CD4-positive, CD25-positive, alpha-beta regulatory T cell (primary cell): ENCODE measurements at places on chromosomes 12 and 14. TPM values are rescaled to one million over a fixed set of nuclear protein-coding genes. Genes with fewer than 3 reads are reported as not detected.
A peak's percentile ranks its signal among the peaks of the same experiment; 100 is the strongest.

DNA sequence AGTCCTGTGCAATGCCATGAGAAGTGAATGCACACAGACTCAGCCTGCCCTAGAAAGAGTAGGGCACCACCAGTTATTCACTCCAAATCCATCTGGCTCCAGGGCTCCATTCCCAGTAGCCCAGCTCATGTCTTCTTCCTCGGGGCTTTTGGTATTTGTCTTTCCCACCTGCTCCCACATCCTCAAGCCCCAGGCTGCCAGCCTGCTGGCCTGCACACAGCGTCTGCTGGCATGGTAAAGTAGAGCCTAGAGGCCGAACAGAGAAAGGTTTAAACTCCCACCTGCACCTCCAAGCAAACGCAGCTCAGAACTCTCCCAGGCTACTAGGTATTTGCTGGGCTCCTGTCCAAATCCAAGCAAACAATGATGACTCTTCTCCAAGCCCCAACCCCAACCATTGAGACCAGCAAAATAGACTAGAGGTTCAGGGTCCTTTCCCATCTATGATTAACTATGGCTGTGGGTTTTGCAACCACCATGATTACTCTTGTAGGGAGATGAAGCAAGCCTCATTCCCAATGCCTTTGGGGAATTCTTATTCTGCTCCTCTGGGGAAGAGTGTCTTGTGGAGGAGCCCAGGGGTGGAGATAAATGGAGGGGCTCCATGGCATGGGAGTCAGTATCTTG, 5.2 kb upstream of the VDR start:
- DNase-seq, result no peak

DNA sequence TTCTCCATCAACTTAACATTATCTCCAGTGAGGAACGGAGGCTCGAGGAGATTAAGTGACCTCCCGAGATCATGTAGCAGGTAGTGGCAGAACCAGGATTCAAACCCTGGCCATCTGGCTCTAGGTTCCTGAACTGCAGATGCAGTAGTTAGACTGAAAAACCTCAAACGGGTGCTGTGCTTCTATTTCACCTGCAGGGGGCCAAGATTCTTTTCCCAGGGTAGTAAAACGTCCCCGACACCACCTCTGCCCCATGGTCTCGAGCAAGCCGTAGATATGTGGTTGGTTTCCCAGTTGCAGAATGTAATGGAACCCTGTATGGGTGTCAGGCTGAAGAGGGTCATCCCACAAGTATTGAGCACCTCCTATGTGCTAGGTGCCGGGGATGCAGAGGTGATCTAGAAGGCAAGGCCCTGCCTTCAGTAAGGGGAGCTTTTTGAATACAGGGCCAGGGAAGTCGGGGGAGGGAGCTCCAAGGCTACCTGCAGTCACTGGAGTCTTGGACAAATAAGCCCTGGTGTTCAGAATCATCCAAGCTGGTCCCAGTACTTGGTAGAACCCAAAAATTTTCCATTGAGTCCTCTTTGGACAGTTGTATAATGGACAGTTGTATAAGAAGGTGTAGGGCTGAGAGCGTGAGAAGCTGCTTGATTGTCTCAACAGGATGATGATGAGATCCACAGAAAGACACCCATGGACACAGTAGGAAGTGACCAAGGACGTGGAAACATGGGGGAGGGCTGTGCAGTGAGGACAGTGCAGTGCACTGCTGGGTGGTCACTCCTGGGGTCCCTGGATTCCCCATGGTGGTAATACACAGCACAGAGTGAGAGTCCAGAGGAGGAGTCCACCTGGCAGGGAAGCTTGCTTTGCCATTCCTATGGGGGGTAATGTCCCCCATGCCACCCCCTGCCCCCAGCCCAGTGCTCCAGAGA, 197.2 kb downstream of the CHST11 start:
- no peak for DNase-seq

DNA sequence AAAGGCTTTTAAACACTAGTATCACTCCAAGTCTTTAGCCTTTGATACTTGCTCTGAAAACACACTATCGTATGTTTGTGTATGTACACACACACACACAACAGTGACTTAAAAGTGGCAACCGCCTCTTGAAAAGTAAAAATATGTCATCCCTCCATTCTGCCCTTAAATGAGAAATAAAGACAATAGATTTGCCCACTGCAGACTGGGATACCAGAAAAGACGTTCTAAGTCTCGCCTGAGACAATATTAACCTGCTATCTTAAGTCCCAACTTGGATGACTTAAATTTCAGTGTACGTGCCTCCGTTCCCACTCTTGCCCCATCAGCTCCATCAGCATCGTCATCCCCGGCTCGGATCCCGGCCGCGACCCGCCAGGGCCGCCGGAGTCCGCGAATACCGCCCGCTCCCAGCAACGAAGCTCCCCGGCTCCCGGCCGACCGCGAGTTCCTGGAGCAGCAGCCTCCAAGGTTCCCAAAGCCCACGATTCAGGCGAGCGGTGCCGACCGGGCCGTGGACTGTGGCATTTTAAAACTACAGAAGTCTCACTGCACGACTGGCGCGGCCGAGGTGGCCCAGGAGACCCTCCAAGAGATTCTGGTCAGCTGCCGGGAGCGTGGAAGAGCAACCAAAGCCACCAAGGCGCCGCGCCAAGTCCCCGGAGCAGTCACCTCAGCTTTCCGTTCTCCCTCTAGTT, 2.8 kb upstream of the ARID2 start:
- peak; percentile 18 for DNase-seq

DNA sequence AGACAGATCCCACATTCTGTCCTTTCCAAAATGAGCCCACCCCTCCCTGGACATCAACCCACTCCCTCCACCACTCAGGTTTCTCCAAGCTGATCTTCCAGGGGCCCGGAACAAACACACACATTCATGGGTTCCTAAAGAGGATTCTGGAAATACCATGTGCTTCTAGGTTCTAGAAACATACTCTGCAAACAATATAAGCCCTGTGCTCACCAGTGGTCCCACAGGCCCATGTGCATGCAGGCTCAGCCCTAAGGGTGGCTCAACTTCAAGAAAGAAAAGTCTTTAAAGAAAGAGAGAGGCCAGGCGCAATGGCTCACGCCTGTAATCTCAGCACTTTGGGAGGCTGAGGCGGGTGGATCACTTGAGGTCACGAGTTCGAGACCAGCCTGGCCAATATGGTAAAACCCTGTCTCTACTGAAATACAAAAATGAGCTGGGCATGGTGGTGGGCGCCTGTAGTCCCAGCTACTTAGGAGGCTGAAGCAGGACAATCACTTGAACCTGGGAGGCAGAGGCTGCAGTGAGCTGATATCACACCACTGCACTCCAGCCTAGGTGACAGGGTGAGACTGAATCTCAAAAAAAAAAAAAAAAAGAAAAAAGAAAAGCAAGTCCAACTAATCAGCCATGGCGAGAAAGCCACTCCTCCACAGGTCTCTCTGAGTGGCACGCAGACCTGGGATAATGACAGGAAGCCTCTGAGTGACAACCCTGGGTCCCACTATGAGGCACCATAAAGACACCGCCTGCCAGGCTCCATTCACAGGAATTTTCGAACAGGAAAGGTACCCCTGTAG, 59.5 kb upstream of the PNMA1 start:
- no peak for DNase-seq

DNA sequence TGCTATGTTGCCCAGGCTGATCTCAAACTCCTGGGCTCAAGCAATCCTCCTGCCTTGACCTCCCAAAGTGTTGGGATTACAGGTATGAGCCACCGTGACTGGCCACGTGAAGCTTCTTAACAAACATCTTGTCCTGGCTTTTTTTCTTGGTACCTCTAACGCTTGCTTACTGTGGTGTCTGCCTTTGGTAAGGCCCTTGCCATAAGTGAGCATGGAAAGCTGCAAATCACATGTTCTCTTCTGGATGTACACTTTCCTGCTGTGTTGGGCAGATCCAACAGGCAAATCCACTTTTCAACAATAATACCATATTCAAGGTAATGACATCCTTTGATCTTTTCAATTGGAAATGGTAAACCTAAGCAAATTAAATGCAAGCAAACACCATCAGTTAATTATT, 54.6 kb downstream of the ARF6 start:
- DNase-seq, result no peak

GRCh38 chr14:21987937-21988336, 314.3 kb upstream of the OR4E1 start:
- no peak for DNase-seq

The CD69 gene
- total RNA-seq, result 1,130 TPM

DNA sequence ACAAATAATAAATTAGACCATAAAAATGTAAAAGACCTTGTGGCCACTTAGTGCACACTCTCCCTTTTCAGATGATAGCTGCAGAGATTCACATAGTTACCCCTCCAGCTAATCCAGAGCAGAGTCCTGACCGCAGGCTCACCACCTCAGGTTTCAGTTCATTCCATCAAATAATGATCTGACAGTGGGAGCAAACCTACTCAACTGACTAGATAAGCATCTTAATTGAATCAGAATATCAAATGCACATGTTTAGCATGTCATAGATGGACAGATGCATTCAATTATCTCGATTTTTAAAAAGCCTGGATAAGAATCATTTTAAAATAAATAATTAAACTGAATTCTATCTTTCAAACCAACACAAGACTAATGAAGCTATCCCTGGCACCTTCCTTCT, 242.3 kb upstream of the PDZRN4 start:
- no peak for DNase-seq

The KRT78 gene
- total RNA-seq, result not detected

The OR4K15 gene
- not detected for total RNA-seq

DNA sequence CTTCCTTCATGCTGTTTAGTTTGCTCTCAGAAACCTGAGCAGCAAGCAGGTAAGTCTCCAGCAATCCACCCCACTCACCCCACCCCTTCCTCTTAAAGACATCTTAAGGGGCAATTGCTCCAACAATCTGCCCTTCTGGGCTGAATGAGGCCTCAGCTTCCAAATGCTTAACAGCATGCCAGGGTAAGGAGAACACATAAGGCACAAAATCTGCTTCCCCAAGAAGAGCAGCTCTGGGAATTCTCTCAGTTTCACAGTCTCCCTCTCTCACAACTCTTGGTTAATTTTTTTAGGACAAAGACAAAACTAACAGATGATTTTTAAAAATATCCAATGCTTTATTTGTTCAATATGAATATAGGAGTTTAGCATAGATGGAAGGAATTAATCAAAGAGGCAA, 288.9 kb upstream of the CCDC196 start:
- DNase-seq, result no peak

DNA sequence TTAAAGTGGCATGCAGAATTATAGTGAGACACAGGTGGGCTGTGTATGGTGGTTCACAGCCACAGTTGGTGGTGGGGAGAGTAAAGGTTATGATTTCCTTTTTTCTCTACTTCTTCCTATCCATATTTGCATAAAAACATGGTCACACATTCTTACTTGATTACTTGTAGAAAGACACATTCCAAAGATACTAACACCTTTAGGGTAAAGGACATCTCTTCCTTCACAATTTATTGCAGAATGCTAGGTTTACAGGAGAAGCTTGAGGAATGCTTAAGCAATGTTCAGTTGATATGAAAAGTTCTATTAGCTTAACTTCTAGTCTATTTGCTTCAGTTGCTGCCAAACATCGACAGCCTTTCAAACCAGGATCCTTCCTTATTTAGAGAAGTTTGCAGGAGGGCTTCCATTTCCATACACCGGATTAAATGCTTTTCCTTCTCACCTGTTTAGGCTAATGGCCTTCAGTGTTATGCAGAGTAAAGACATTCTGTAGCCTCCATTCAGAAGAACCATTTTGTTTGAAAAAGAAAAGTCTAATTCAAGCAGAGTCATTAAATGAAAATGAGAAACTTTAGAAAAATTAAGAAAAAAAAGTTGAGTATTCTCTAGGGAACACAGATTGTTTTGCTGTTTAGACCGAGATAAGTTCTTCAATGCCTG, 2.6 kb upstream of the PHC1 start:
- DNase-seq, result no peak

GRCh38 chr12:131372706-131373195, 338.1 kb upstream of the SFSWAP start:
- no peak for DNase-seq

DNA sequence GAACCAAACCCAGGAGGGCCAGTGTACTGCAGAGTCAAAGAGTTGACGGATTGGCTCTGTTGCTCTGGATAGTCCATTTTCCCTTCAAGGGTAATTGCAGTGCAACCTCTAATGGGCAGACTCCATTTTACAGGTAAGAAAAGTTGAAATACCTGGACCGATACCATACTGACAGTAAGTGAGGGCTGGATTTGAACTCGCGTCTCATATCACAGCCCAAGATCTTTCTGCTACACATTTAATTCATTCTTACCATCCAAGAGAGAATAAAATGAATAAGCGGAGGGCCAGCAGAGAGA, 356 bp upstream of the ZC3H14 start:
- DNase-seq, result no peak

The KRT71 gene
- not detected for total RNA-seq

GRCh38 chr14:69002069-69002468, 23.0 kb upstream of the ACTN1 start:
- DNase-seq, result no peak

DNA sequence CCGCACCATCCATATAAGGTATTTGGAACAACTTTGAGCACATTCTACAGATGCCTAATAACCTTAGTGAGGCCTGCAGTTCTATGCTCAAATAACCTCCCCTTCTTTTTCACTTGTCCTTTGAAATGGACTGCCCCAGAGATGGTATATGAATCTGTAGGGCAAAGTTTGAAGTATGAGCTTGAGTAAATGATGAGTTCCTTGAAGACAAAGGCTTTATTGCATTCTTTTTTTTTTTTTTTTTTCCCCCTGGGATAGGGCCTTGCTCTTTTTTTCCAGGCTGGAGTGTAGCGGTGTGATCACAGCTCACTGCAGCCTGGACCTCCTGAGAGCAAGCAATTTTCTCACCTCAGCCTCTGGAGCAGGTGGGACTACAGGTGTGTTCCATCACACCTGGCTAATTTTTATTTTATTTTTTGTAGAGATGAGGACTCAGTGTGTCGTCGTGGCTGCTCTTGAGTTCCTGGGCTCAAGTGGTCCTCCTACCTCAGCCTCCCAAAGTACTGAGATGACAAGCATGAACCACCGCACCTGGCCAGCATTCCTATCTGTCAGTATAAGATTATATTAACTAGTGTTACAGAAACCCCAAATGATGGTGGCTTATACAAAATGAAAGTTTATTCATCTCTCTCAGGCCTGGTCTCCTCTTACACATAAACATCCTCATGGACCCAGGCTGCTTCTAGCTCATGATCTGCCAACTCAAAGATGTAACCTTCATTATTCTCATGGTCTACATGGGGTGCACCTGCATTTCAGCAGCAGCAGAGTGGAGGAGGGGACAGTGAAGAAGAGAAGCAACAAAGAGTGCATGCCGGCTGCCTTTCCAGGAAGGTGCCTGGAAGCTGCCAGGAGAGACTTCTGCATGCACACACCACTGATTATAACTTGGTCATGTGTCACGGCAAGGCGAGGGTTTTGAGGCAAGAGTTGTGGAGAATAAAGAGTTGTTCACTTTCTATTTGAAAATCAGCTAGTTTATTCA, 101.4 kb downstream of the DUSP16 start:
- DNase-seq, result no peak
